ENCODE measurements at places on chromosomes 16 and 17.

GRCh38 chr17:46135126-46135812 is 58.0 kb downstream of the KANSL1 start:
- DNase-seq: no peak

GRCh38 chr17:2138318-2138717 is 83.4 kb downstream of the HIC1 start:
- DNase-seq: no peak

- DNase-seq: no peak
These were observed 903.1 kb upstream of the SOX9 start for GRCh38 chr17:71217769-71218168.

DNA sequence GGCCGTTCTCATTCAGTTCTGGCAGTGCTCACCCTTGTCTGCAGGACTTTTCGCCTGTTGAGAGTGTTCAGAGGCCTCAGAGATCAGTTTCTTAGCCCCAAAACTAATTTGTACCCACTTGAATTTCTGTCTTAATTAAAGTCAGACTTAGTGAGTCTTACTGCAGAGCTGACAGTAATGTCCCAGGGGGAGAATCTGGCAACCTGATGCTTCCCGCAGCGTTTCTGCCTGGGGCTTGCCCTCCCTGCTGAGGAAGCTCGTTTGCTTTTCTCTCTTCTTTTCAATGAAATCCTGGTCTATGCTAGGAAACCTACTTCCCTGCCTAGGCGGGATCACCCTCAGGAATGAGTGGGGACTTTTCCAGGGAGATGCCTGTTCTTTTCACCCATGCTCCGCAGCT is 25.3 kb downstream of the DBNDD1 start:
- DNase-seq: no peak

DNA sequence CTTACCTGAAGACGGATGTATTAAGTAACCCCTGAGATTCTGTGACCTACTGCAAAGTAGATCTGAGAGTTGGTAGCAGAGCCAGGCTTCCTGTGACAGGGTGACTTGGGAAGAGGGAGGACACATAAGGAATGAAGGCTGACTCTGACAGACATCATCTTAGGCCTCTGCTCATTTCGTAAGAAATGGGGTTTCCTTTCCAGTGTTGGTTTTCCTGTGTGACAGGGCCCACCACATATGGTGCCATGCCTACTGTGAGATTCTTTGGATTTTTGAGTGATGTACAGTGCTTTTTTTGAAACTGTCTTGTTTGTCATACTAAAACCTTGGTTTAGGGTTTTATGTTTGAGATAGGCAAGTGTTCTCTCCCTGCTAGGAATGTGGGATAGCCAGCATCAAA is 12.7 kb downstream of the LIG3 start:
- no peak for DNase-seq
